Foreskin keratinocyte (primary cell): ENCODE measurements at places on chromosomes 11 and 22. TPM values are rescaled to one million over a fixed set of nuclear protein-coding genes. Genes with fewer than 3 reads are reported as not detected.

PHF21A gene
- total RNA-seq: 11.1 and 13.3 TPM in 2 replicates

KRTAP5-10 gene
- not detected in 2 replicates for total RNA-seq

OR52I1 gene
- not detected in 2 replicates for total RNA-seq

ZBTB3 gene
- 5.2 and 6.1 TPM in 2 replicates for total RNA-seq

TP53I11 gene
- total RNA-seq: 28.9 and 38.4 TPM in 2 replicates

CSF2RB gene
- total RNA-seq: not detected in 2 replicates

DDX25 gene
- total RNA-seq: not detected in 2 replicates

KCNJ4 gene
- total RNA-seq: 0.07 TPM in 1 of 2 replicates, not detected in the other

GAL3ST3 gene
- total RNA-seq: not detected in 2 replicates

F2 gene
- total RNA-seq: not detected in 2 replicates

CALCA gene
- not detected in 2 replicates for total RNA-seq

MGAT3 gene
- not detected in 2 replicates for total RNA-seq
